ENCODE measurements at places on chromosomes 13 and 19. TPM values are rescaled to one million over a fixed set of nuclear protein-coding genes. Genes with fewer than 3 reads are reported as not detected.

IFT88 gene
- 13.3 TPM for total RNA-seq

PSG7 gene
- total RNA-seq, result not detected

GIPR gene
- not detected for total RNA-seq

RFXAP gene
- 1.9 TPM for total RNA-seq

ZNF723 gene
- total RNA-seq, result not detected

DOCK6 gene
- 25.2 TPM for total RNA-seq

ZNF225 gene
- total RNA-seq, result 7.5 TPM

Data from myometrial cell (primary cell).